CMK (cell line): ENCODE measurements at places on chromosomes 16 and 17.

- DNase-seq: no peak
Measured at GRCh38 chr16:68737046-68737729, at the start of gene CDH1. Gene CDH1, plus strand, starts transcription at chr16:68737292. Its CDS starts 124 bp downstream, at chr16:68737416.

DNA sequence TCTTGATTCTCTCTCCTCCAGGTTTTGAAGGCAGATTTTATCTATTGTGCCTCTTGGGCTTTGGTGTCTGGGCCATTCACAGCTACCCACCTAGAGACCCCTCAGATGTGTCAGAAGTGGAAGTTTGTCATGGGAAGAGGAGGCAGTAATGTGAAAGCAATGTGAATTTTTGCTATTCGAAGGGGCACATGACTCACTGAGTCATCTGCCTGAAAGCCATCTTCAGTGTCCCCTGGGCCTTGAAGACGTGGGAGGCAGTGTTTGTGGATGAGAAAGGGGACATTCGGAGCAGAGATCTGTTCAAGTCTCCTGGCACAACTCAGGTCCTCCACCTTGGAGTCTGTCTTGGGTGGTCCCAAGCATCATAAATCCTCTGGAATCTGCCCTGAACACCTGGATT lies 530.2 kb downstream of the NPIPA7 start:
- no peak for DNase-seq

DNA sequence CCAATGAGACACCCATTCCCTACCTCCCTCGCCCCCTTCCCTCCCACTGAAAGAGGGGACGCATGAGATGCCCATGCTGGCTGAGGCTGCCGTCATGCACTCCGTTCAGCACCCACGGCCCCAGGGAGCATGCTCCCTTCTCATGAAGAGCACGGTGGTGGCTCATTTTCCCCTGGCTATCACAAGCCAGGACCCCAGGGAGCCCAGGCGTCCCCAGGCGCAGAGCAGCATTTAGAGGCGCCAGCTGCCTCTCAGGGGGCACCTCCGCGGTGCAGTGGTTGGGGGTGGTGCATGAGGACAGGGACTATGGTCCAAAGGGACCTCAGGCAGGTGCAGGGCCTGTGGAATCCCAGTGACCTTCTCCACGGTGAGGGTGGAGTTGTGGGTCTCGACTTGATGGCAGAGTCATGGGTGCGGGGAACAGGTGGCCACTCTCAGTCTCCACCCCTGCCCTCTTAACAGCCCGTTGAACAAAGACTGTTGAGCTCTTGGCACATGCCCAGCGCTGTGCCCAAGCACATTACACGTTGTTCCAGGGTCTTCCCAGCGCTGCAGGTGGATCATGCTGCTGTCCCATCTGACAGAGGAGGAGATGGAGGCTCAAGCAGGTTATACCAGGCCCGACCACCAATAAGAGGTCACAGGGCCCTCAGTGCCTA lies 13.6 kb downstream of the KIF19 start:
- no peak for DNase-seq

- no peak for DNase-seq
Measured at GRCh38 chr16:77433146-77433545, 1.7 kb downstream of the ADAMTS18 start.

DNA sequence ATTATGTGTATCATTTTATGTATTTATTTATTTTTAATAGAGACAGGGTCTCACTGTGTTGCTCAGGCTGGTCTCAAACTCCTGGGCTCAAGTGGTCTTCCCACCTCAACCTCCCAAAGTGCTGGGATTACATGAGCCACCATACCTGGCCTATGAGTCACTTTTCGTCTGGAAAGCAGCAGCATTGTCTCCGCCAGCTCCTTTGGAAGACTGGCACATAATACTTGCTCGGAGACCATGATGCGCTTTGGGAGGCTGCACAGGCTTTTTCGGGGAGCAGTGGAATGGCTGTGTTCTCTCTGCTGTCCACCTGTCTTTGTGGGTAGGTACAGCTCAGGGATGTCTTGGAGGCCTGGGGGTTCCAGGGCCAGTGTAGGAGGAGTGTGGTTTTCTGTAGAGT lies 102.2 kb downstream of the AATF start:
- DNase-seq: no peak

DNA sequence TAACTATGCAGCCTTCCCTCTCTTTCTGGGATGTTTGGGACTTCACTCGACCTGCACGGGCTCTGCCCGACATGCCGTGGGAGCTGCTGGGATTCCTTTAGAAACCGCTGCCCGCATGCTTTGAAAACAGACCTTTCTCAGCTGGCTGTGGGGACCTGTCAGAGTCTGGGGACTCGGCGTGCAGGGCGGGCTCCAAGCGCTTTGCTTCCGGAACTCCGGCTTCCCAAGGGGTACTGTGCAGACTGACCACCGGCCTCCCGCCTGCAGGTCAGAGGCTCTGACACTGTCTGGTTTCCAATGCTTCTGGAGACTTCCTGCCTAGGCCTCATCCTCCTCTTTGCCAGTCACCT lies 11.8 kb downstream of the PRSS27 start:
- DNase-seq: no peak

DNA sequence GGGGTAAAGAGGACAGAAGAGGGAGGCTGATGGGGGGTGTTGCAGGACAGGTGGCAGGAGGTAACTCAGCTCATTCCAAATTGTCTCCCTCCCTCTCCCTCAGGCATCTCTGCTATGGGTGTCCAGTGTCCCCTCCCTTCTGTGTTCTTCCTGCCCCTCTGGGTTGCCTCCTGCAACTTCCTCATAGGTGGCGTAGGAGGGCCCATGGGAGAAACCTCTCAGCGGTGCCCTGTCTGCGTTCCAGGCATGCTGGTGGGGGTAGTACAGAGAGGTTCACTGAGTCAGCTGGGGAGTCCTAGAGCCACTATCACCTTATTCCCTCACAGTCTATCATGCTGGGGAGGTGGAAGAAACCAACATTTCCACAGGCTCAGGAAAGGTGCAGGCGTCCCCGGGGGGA lies 14.7 kb upstream of the ODF4 start:
- DNase-seq: no peak

GRCh38 chr17:39553341-39553945 lies 54.3 kb downstream of the NEUROD2 start:
- no peak for DNase-seq

- DNase-seq: no peak
Measured at GRCh38 chr17:80804466-80804865, 187.2 kb upstream of the CHMP6 start.

DNA sequence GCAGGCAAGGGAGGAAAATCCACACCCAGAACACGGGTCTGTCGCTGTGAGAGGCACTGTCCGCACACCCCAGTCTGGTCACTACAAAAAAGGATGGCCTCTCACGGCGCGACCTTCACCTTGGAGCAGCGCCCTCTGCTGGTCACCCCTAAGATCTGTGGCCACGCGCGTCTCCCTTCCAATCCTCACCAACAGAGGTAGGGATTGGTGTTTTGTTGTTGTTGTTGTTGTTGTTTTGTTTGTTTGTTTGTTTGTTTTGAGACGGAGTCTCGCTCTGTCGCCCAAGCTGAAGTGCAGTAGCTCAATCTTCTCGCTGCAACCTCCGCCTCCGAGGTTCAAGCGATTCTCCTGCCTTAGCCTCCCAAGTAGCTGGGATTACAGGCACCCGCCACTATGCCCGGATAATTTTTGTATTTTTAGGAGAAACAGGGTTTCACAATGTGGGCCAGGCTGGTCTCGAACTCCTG lies 15.0 kb upstream of the C17orf58 start:
- DNase-seq: peak; percentile 24

DNA sequence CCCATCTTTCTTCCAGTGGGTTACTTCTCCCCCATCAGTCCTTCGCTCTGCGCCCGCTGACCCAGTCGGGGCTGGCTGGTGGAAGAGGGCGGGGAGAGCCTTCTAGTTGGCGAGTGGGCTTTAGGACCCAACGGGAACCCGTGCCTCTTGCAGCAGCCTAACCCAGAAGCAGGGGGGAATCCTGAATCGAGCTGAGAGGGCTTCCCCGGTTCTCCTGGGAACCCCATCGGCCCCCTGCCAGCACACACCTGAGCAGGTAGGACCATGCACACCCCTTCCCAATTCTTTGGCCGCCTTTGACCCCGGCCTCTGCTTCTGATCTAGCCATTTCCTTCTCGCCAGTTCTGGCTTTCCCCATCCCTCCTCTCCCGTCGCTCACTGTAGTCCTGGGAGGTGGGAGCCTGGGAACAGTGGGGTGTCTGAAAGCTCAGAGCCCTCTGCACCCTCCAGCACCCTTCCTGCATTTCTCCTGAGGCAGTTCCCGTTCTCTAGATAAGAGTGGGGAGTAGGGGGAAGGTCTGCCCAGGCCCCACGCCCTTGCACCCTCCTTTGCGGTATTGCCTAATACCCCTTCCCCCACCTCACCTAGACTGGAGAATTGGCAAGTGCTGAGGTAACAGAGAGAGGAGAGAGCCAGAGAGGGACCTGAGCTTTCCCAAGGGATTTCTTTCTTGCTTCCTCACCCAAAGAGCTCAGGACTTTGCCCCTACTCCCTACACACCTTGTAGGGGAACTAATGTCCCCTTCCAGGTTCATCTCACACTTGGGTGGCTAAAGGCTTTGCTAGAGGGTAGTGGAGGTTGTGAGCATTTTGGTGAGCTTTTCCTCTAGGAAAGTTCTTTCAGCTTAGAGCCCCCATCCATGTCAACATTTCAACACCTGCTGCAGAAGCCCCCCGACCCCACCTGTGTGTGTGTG lies at the start of gene RARA:
Gene RARA, plus strand, starts transcription at position 150 of the 918 bp plus-strand sequence. CDS start 22,039 bp downstream, outside the sequence.
- DNase-seq: no peak

DNA sequence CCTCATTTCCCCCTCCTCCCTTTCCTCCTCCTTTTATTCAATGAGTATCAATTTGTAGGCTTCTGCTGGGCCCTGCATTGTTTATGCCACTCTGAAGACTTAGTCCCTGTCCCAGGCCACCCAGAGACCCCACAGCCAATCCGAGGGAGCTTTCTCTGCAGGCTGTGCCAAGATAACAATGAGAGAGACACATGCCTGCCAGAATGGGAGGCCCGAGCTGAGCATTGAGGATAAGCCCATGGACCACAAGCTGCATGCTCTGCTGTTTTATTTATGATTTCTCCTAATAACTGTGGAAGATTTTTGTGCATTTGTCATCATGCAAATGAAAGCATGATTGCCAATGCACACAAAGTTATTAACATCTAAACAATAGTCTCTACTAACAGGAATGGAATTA lies 3.0 kb downstream of the RCVRN start:
- DNase-seq: no peak

GRCh38 chr17:61402978-61403800 lies 3.5 kb downstream of the TBX2 start:
- no peak for DNase-seq

DNA sequence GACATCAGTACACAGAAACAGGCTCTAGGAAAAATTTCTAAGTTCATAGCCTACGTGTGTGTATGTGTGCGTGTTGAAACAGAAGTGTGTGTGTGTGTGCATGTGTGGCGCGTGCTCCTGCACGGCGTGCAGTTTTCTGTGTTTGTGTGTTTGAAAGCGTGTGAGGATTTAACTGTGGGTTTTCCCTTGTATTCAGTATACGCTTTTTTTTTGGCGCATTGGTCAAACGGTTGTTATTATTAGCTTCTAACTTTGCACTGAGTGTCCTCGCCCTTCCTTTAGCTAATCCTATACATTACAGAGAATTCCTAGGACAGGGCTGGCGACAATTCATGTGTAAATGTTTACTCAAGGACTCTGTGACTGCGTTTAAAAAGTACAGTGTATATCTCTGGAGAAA lies 23.0 kb downstream of the TMC6 start:
- DNase-seq: no peak

DNA sequence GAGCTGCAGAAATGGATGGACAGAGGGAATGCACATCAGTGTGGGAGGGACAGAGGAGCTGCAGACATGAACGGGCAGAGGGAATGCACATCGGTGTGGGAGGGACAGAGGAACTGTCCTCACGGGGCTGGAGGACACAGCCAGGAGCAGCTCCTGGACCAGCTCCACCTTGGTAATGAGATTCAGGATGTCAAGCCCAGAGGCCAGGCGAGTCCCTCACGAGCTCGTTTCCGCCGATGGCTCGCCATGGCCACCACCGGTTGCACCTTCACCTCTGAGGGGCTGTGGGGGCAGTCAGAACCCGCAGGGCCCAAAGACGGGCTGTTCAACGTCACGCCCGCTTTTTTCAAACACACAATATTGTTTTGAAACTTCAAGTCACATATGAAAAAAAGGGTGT lies 56.2 kb downstream of the RPH3AL start:
- DNase-seq: no peak

GRCh38 chr16:84919708-84920107 lies 91.6 kb downstream of the ZDHHC7 start:
- DNase-seq: no peak

- DNase-seq: no peak
Measured at GRCh38 chr16:70685938-70686375, at the start of gene MTSS2. Gene MTSS2, minus strand, starts transcription at chr16:70686053. Its CDS starts 262 bp downstream, at chr16:70685791.

DNA sequence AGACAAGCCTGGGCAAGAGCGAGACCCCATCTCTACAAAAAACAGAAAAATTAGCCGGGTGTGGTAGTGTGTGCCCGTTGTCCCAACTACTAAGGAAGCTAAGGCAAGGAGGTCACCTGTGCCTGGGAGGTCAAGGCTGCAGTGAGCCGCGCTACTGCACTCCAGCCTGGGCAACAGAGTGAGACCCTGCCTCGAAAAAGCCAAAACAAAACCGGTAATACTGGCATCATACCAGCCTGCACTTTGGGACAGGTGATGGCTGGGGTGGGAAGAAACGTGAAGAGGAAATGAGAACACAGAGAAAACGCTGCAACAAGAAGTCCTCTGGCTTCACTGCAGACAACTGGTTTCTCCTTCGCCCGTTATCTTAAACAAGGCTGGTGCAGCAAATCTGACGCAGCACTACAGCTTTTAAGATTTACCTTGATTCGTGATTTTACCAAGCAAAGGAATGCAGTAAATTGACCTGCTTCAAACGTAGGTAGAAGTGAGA lies 725 bp upstream of the CASC3 start:
- no peak for DNase-seq

DNA sequence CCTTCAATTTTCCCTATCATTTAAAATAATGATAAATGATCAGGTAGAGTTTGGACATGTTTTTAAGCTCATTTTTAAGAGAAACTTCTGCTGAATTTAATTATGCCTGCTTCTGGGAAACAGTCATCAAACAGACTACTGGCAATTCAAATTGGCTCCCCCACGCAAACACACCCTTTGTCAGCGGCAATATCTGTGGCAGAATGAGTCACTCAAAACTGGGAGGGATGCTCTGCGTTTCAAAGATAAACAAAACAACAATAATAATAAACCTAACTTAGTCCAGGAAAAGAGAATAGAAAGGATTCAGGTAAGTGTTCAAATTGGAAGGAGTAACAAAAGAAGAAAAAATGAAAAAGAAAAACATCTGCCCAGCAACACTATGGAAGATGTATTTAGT lies 108.1 kb upstream of the ERCC4 start:
- DNase-seq: no peak

GRCh38 chr17:83177611-83178532 lies 98.5 kb downstream of the METRNL start:
- no peak for DNase-seq

- DNase-seq: no peak
Measured at GRCh38 chr16:79777679-79778078, 177.1 kb upstream of the MAF start.

- DNase-seq: no peak
Measured at GRCh38 chr16:70804153-70804733, 3.3 kb upstream of the VAC14 start.

DNA sequence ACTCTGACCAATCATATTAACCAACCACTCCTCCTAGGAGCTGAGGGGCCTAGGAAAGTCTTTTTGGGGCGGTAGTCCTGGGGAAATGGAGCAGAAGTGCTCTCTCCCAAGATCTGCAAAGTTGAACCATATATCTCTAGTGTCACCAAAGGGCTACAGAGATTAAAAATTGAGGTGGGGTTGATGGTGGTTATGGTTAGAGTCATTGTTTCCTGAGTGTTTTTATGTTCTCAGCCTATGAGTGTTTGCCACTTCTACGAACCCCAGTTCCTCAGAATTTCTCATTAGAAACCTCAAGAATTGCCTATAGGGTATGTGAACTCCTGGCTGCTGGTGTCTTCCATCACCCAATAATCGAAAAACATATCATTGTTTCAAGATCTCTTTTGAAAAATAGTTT lies 217.8 kb downstream of the CDRT15L2 start:
- no peak for DNase-seq
